NCI-H345 (cell line): ENCODE measurements at places on chromosomes 16 and 17.

DNA sequence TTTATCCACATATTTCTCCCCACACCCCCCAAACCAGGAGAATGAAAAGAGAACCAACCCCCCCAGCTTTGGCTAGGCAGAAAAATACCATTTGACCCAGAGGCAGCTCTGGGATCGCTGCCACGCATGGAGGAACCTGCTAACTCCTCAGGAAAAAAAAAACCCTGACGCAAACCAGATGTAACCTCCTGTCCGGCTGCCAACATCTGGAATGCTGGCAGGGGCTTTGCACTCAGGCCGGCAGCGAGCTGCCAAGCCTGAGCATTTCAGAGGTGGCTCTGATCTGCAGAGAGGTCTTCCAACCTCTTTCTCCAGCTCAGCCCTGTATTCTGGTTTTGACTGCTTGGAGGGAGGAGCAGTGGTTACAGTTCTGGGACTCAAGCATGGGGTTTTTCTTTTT is 8.2 kb downstream of the IGFBP4 start:
- DNase-seq: no peak

DNA sequence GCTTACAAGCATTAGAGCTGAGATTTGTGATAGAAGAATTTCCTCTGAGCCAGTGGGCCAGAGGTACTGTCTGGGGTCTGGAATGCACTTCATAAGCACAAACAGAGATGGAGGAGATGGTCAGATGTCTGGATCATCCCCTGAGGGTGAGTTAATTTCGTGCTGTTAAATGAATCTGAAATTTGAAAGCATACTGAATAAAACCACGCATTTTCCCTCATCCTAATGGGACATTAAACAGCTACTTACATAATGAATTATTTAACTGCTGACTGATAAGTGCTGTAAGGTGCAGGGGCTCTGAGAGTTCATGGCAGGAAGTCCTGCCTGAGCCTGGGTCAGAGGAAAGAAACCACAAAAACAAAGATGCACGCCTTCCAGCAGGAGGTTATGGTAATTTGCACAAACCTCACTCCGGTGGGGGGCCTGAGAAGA is 136.3 kb upstream of the XYLT1 start:
- no peak for DNase-seq

GRCh38 chr17:61349350-61349749 is 50.3 kb upstream of the TBX2 start:
- no peak for DNase-seq

GRCh38 chr16:763369-764183 is 3.0 kb downstream of the MSLN start:
- DNase-seq: no peak
